Activated CD8-positive, alpha-beta T cell treated with anti-CD3 and anti-CD28 coated beads, Interleukin-2, amount 10 ng/mL, durations not matched to agents 7 days and 5 days (primary cell): ENCODE measurements at places on chromosomes 7 and 10.
A peak's percentile ranks its signal among the peaks of the same experiment; 100 is the strongest.

GRCh38 chr10:130807721-130808120 is 503.8 kb downstream of the TCERG1L start:
- no peak for DNase-seq
- H3K27me3 ChIP-seq = no peaks in the 10 kb centered on the region
- no peaks in the 10 kb centered on the region for H3K36me3 ChIP-seq
- no peak overlapping the region for H3K27ac ChIP-seq

- DNase-seq = no peak
- H3K27me3 ChIP-seq = peaks cover 9% of the 10 kb centered on the region
- no peaks in the 10 kb centered on the region for H3K36me3 ChIP-seq
- no peak overlapping the region for H3K4me3 ChIP-seq
Measured at GRCh38 chr7:107962817-107963216, 40.1 kb downstream of the LAMB1 start.

DNA sequence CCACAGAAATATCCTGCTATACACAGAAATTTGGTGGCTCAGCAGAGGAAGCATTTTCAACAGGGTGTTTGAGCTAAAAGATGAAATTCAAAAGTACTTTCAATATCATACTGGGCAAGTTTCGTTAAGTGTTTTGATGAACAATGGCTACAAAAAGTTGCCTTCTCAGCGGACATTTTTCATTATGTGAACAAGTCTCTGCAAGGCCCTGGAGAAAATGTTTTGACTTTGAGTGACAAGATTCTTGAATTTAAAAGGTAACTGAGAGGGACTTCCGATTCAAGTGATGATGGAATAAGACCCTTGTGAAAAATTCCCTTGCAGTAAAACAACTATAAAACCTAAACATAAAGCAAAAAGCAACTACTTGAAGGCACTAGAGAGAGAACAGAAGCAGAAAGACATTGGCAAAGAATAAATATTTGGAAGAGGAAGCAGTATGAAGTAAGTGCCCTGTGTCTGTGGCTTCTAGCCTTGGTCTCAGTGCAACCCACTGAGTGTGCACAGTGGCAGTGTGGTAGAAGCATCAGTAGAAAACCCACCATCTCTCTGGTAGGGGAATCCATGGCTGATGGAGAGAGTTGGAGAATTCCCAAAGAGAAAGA is 62.5 kb upstream of the NAMPT start:
- H3K36me3 ChIP-seq = peaks cover 15% of the 10 kb centered on the region
- peak overlapping the region; percentile 72 for H3K27ac ChIP-seq
- peaks cover 40% of the 10 kb centered on the region for H3K4me1 ChIP-seq
- peak; percentile 33 for DNase-seq

DNA sequence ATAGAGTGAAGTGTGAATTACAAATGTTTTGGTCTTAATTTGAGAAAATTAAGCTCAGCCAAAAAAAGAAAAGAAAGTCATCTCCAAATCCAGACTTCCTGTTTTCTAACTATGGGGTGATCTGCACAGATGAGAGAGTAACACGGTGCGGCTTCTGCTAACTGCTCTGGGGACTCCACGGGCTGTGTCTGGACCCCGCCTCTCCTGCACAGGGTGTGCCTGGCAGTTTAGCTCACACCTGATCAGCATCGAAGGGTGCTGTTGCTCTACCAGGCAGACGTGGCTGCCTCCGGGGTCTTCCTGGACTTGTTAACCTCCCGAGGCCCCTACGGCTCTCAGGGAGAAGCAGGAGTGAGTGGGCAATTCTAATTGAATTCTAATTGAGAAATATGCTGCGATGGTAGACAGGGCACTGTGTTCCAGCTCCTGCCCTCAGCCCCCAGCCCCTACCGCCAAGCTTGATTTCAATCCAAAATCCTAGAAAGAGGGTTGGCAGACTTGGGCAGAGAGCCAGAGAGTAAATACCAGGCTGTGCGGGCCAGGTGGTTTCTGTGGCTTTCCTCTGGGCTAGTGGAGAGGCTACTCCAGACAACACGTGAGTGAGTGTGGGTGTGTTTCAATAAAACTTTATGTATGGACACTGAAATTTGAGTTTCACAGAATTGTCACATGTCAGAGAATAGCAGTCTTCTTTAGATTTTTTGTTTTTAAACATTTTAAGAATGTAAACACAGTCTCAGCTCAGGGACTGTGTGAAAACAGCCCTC is 13.4 kb downstream of the SHH start:
- no peak for DNase-seq
- no peak overlapping the region for H3K4me3 ChIP-seq
- peaks cover 41% of the 10 kb centered on the region for H3K27me3 ChIP-seq
- peaks cover 20% of the 10 kb centered on the region for H3K4me1 ChIP-seq
- H3K27ac ChIP-seq = no peak overlapping the region
- no peaks in the 10 kb centered on the region for H3K36me3 ChIP-seq

GRCh38 chr10:70571236-70571635 is 31.3 kb downstream of the PRF1 start:
- peak overlapping the region; percentile 62 for H3K27ac ChIP-seq
- H3K27me3 ChIP-seq = no peaks in the 10 kb centered on the region
- H3K4me1 ChIP-seq = peaks cover 61% of the 10 kb centered on the region
- no peak for DNase-seq

DNA sequence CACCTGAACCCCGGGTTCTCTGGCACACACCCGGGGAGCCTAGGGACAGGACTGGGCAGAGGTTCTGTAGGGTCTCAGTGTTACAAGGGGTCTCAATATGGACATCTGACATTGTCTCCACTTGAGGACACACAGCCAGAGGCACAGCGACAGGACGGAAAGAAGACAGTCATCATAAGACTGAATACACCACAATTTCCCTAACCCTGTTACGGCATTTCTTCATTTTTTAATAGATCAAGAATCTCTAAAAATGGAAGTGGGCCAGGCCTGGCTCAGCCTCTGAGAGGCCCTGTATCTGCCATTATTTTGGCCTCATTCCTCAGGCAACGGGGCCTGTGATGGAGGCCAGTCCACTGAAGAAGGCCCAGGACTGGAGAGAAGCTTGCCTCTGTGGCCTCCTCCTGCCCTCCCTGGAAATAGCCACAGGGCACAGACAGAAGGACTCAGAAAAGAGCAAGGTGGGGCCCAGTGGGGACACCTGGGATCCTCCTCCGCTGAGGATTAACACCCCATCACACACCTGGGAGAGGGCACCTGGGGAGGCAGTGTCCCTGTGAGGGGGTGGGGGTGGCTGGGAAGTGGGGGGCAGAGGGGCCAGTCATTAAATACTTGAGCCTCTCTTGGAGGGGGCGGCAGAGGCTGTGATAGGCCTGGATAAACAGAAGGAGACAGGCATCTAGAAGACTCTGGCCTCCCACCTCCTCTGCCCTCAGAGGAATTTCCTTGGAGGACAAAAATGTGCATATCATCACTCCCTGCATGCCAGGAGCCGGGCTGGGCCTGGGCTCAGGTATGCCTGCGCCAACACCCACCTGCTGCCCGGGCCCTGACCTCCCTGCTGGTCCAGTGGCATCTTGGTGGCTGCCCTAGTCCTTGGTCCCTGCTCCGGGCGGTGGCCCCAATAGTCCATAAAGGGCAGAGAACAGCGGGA is 8.0 kb downstream of the SPOCK2 start:
- no peaks in the 10 kb centered on the region for H3K27me3 ChIP-seq
- H3K4me1 ChIP-seq = peaks cover 91% of the 10 kb centered on the region
- H3K27ac ChIP-seq = peak overlapping the region; percentile 82
- peaks cover 60% of the 10 kb centered on the region for H3K36me3 ChIP-seq

DNA sequence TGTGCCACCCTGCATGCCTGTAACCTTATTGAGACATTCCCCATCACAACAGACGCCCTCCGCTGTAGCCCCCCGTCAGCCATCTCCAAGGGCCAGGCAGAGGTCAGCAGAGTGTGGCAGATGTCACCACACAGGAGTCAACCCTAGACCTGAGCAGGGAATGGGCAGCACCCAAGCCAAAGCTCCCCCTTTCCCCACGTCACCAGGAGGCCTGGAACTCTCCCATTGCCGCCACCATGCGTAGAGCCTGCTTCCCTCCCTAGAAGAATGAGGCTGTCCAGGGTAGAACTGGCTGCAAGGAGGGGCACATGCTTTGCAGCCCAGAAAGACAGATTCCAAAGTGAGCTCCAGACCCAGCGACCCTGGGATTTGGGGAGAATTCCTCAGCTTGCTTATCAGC is 342.9 kb downstream of the TNS3 start:
- H3K4me1 ChIP-seq = no peaks in the 10 kb centered on the region
- H3K27me3 ChIP-seq = peaks cover 6% of the 10 kb centered on the region
- H3K27ac ChIP-seq = no peak overlapping the region
- H3K36me3 ChIP-seq = no peaks in the 10 kb centered on the region
- H3K4me3 ChIP-seq = no peak overlapping the region

GRCh38 chr7:105837765-105838626 is 38.4 kb downstream of the ATXN7L1 start:
- H3K27me3 ChIP-seq = no peaks in the 10 kb centered on the region
- no peak overlapping the region for H3K4me3 ChIP-seq
- no peak for DNase-seq
- H3K27ac ChIP-seq = no peak overlapping the region
- peaks cover 7% of the 10 kb centered on the region for H3K4me1 ChIP-seq

- H3K36me3 ChIP-seq = no peaks in the 10 kb centered on the region
- H3K4me3 ChIP-seq = no peak overlapping the region
- no peaks in the 10 kb centered on the region for H3K4me1 ChIP-seq
Measured at GRCh38 chr10:131049016-131049415, 262.5 kb downstream of the TCERG1L start.

DNA sequence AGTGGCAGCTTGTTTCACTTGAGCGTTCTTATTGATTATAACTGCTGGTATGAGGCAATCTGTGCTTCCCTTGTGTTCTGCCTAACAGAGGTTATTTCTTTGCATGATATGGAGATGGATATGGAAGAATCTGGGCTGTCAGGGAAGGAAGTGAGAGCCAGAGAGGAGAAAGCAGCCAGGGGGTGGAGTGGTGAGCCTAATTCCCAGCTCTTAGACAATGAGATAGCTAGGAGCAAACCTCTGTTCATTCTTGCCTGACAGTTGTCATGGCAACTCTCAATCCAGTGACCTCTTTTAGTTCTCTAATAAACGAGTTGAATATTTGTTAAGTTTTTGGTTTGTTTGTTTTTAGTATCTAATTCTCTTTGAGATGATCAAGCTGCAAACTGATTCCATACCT is 214.3 kb downstream of the NRG3 start:
- no peaks in the 10 kb centered on the region for H3K27me3 ChIP-seq
- no peaks in the 10 kb centered on the region for H3K4me1 ChIP-seq
- H3K4me3 ChIP-seq = no peak overlapping the region
- H3K36me3 ChIP-seq = no peaks in the 10 kb centered on the region

DNA sequence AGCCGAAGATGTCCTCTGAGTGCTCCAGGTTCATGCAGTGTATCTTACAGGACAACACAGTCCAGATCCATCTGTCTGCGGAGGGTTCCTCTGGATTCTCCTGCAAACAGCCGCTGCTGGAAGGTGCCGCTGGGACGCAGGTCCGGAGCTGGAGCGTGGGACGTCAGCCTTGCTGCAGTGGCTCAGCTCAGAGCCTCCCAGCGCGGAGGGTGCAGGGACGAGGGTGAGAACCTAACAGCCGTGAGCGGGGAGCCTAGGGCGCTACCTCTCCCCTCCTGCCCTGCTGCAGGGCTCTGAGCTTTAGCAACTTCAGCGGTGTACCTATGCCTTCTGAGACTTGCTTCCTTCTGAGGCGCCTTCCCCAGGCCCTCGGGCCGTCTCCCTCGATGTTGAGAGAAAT is 137.6 kb upstream of the TMEM72 start:
- no peaks in the 10 kb centered on the region for H3K36me3 ChIP-seq
- no peaks in the 10 kb centered on the region for H3K27me3 ChIP-seq
- no peak overlapping the region for H3K27ac ChIP-seq
- no peaks in the 10 kb centered on the region for H3K4me1 ChIP-seq
- no peak for DNase-seq
- H3K4me3 ChIP-seq = no peak overlapping the region

GRCh38 chr10:86693721-86694369 is 25.5 kb downstream of the LDB3 start:
- no peaks in the 10 kb centered on the region for H3K36me3 ChIP-seq
- peaks cover under 1% of the 10 kb centered on the region for H3K4me1 ChIP-seq
- H3K27ac ChIP-seq = no peak overlapping the region
- H3K4me3 ChIP-seq = no peak overlapping the region
- peaks cover 5% of the 10 kb centered on the region for H3K27me3 ChIP-seq

DNA sequence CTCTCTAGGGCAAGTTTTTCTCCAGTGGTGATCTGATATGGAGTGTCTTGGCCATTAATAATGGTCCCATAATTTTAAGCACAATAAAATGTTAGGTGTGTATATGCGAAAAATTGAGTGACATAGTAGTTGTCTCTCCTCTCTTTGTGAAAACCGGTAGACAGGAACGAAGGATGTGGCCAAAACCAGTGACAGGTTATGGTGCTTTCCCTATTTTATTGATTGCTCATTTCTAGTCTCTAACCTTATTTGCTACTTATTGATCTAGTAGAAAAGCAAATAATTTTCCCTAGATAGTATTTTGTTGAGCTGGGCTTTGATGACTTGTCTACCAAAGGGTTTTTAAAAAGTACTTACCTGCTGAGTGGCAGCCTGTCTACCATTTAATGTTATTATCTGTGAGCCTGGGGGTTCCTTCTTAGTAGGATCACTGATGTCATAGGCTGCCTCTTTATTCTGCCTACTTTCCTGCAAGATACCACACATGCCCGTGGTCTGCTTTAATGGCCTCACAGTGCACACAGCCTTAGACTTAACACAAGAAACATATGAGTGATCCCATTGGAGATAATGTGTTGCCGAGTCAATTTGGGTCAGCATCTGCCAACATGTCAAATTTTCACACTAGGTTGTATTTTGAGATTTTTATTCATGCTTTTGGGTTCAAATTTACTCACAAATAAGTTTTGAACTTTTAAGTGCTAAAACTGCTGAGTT is 100.0 kb downstream of the AUTS2 start:
- H3K27ac ChIP-seq = no peak overlapping the region
- no peak overlapping the region for H3K4me3 ChIP-seq
- no peak for DNase-seq
- H3K36me3 ChIP-seq = no peaks in the 10 kb centered on the region

- H3K27ac ChIP-seq = no peak overlapping the region
- H3K27me3 ChIP-seq = no peaks in the 10 kb centered on the region
- H3K36me3 ChIP-seq = no peaks in the 10 kb centered on the region
Measured at GRCh38 chr10:34191406-34191805, 623.7 kb downstream of the PARD3 start.

DNA sequence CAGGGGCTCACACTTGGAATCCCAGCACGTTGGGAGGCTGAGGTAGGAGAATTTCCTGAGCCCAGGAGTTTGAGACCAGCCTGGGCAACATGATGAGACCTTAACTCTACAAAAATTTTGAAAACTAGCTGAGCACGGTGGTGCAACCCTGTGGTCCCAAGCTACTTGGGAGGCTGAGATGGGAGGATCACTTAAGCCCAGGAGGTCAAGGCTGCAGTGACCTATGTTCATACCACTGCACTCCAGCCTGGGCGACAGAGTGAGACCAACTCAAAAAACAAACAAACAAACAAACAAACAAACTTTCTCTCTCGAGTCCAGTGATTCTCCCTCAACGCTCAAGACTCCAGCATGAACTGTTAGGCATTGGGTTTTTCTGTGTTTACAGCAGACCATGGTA is 2.0 kb upstream of the TYSND1 start:
- DNase-seq = no peak
- peaks cover 43% of the 10 kb centered on the region for H3K36me3 ChIP-seq
- no peak overlapping the region for H3K27ac ChIP-seq
- no peaks in the 10 kb centered on the region for H3K27me3 ChIP-seq
- H3K4me3 ChIP-seq = no peak overlapping the region
- peaks cover 26% of the 10 kb centered on the region for H3K4me1 ChIP-seq
